ENCODE measurements at places on chromosomes 13 and 19.

DNA sequence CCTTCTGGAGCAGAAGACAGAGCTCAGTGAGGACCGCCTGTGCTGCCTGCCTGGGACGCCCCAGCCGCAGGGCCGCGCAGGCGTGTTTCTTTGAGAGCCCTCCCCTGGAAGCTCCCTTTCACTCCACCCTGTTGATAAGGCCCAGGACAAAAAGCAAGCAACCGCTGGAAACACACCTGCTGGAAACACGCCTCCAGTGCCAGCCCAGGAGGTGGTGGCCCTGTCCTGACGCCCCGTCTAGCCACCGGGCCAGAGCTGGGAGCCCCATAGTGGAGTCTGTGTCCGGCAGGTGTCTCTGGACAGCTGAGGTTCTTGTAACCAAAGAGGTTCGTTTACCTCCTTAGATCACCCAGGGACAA, 173.8 kb downstream of the KATNAL1 start:
- DNase-seq: no peak

- no peak for DNase-seq
Measured at GRCh38 chr13:102847272-102848234, 1.7 kb downstream of the ERCC5 start.

- DNase-seq: no peak
Measured at GRCh38 chr13:23741879-23742510, 147.2 kb downstream of the MIPEP start.

GRCh38 chr13:67023130-67023876, 206.8 kb downstream of the PCDH9 start:
- no peak for DNase-seq

DNA sequence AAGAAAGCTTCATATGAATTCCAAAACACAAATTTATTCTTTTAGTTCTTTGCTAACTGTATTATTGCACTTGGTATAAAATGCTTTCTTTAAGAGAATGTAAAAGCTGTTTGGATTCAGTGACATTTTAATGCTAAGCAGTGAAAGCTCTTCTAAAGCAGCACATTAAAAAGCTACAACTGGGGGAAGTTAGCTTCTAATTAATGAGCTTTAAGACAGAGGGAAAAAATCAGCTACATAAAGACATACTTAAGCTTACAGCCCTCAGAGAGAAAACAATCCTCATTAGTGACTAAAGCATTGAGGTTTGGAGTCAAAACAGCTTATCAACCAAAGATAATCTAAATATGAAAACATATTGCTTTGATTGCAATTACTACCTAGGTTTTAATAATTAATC, 1222.2 kb upstream of the SPRY2 start:
- no peak for DNase-seq

DNA sequence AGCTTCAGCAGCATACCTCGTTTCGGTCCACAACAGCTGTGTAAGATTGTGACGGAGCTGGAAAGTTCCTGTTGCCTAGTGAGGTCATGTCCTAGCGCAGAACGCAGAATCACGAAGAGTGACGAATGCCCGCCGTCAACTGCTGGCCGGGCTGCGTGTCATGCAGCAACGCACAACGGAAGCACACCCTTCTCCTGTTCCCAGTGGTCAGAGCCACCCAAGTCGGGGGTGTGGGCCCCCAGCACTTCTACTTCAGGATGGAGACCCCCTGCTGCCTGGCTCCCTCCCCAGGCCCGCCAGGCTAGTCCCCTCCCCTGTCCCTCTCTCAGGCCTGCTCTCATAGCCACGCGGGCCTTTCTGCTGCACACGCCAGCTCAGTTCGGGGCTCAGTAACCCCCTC, 25.9 kb downstream of the C2CD4C start:
- DNase-seq: peak; percentile 37

- DNase-seq: no peak
Measured at GRCh38 chr13:77514336-77514726, 21.2 kb upstream of the SCEL start.

GRCh38 chr13:76636829-76637228, 249.4 kb downstream of the KCTD12 start:
- DNase-seq: no peak

GRCh38 chr13:49354719-49355118, 89.1 kb downstream of the CAB39L start:
- no peak for DNase-seq

DNA sequence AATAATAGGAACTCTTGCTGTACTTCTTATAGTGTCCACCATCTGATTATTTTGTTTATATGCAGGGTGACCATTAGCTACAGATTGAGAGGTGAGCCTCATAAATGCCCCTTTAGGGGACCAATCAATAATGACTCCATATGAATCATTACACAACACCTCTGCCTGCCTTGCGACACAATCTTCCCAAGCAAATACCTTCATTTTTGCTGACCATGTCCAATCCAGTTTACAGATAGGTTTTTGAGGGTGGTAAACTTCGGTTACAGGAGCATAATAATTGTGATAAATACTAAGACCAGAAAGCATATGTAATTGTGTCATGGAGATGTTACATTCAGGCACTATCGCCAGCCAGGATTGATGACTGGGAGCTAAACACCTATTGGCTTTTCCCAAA, 23.6 kb upstream of the IL17D start:
- no peak for DNase-seq
